Type B pancreatic cell (in vitro differentiated cells): ENCODE measurements at places on chromosomes 7 and 10. TPM values are rescaled to one million over a fixed set of nuclear protein-coding genes. Genes with fewer than 3 reads are reported as not detected.

DNA sequence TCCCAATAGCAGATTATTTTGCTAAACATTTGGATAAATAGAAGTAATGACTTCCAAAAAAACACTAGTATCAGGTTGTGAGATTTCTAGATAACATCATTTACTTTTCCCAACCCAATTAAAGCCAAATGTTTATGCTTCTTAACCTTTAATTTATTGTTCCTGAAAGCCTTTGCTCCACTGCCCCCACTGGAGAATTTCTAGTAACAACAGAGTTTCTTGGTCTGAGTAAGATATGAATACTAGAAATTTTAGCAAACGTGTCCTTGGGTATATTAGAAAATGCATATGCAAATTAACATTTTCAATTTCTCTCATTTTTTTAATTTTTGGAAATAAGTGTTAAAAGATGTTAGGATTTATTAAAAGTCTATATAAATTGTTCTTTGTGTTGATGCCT lies 958.0 kb upstream of the PHF14 start:
- no peaks in the 10 kb centered on the region for H3K27me3 ChIP-seq
- H3K36me3 ChIP-seq = no peaks in the 10 kb centered on the region
- H3K4me1 ChIP-seq = no peaks in the 10 kb centered on the region
- no peak overlapping the region for H3K27ac ChIP-seq
- no peak for DNase-seq
- H3K4me3 ChIP-seq = no peak overlapping the region

DNA sequence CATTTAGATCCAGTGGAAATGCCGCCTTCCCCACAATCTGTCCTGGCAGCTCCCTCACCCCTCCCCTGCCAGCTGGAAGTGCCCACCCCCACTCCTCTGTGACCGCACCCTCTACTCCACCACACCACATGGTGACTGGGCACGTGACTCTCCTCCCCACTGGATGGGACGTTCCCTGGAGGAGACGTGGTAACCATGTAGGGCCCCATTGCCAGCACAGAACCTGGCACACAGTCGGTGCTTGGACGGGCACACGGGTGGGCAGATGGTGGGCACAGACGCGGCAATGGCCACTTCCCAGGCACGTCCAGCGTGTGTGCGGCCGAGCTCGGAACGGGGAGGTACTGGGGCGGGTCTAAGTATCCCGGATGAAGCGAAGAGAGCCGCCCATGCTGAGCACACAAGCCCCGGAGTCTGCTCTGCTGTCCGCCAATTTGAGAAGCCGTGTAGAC lies 245.6 kb downstream of the MAD1L1 start:
- no peaks in the 10 kb centered on the region for H3K27me3 ChIP-seq
- H3K36me3 ChIP-seq = peaks cover 5% of the 10 kb centered on the region
- no peaks in the 10 kb centered on the region for H3K4me1 ChIP-seq
- H3K27ac ChIP-seq = no peak overlapping the region
- H3K4me3 ChIP-seq = no peak overlapping the region

DNA sequence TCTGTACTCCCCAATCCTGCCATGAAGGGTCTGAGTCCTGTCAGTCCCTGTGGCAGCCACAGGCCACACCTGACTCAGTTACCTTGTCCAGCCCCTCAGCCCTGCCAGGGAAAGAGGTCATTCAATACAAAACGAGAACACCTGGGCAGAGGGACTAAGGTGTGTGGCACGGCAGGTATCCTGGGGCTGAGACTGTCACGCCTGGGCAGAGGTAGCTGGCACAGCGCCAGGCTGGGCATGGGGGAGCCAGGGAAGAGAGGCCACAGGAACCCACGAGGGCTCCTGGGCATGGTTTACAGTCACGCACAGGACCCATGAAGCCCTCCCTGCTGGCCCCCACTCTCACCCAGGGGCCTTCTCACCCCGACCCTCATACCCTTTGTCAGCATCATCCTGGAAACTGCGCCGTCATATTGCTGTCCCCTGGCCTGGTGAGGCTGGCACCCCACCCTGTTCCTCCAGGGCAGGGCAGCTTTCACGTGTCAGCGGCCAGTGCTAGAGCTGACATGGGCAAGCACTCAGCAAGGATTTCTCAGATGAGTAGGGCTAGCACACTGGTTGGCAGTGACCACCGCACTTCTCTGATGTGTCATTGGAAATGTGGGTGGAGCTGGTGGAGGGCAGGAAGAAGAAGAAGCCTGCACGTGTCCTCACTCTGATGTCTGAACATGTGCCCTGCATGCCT lies 42.7 kb downstream of the LRRC18 start:
- no peak overlapping the region for H3K27ac ChIP-seq
- H3K36me3 ChIP-seq = no peaks in the 10 kb centered on the region
- no peaks in the 10 kb centered on the region for H3K27me3 ChIP-seq
- no peaks in the 10 kb centered on the region for H3K4me1 ChIP-seq
- peak; percentile 61 for DNase-seq
- H3K4me3 ChIP-seq = no peak overlapping the region

- no peak overlapping the region for H3K4me3 ChIP-seq
- H3K27ac ChIP-seq = no peak overlapping the region
- no peak for DNase-seq
- no peaks in the 10 kb centered on the region for H3K36me3 ChIP-seq
- H3K27me3 ChIP-seq = no peaks in the 10 kb centered on the region
These were observed 35.3 kb upstream of the SEMA3C start for GRCh38 chr7:80954191-80954590.

DNA sequence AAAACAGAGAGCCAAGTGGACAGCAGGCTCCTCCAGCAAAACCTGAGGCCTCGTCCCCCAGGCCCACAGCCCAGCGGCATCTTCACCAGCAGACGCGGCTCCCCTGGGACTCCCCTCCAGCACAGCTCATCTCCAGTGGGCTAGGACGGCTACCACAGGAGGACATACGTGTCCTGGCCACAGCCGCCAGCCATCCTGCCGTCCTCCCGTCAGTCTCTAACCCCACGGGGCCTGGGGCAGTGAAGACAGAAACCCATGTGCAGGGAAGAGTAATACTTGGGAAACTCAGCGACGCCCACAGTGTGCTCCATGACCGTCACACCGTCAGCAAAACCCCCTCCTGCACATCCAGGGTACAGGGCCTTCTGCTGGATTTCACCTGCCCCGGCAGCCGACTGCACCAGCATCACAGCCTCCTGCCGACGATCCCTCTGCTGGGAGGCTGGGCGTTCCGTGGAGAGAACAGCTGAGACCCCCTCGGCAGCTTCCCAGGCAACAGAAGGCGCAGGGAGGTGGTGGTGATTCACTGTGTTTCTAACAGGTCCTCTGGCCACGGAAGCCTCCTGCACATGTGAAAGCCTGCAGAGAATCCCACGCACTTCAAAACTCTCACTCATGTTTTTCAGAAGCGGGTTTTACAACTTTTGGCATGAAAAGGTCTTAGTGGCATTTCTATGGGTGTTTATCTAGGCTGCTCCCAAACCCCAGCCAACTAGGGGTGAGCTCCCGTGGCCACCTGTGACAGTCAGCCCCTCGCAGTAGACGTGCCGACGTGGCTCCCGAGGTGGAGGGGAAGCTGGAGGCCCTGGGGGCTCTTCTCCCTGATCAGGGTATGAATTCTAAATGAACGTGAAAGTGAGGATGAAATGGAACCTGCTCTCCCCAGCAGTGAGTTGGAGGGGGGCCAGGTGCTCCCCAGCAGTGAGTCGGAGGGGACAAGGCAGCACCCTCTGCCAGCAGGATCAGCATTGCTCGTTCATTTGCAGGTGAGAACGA lies 513.5 kb downstream of the PTPRN2 start:
- H3K27ac ChIP-seq = no peak overlapping the region
- H3K27me3 ChIP-seq = no peaks in the 10 kb centered on the region
- DNase-seq = no peak
- no peaks in the 10 kb centered on the region for H3K36me3 ChIP-seq
- H3K4me3 ChIP-seq = no peak overlapping the region

DNA sequence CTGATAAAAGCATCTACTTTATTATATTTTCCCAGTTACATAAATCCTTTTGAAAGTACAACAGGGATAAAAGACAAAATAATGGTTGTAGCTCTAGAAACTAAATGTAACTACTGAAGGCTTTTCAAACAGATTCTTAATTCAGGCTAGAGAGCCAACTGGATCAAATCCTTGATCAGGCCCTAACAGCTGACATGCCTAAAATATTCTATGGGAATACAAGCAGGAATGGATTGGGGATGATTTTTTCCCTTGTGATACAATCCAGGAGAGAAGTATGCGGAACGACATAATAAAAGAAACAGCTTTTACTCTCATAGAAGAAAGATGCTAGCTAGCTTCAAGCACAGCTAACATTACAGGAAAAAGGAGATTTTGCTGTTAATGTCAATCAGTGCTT lies 49.0 kb downstream of the NT5C2 start:
- no peak overlapping the region for H3K27ac ChIP-seq
- peaks cover 32% of the 10 kb centered on the region for H3K4me1 ChIP-seq
- DNase-seq = no peak
- peaks cover 19% of the 10 kb centered on the region for H3K36me3 ChIP-seq

GRCh38 chr10:6300106-6300783 lies 97.5 kb downstream of the PFKFB3 start:
- H3K27ac ChIP-seq = peak overlapping the region; percentile 68
- peak overlapping the region; percentile 29 for H3K4me3 ChIP-seq
- no peaks in the 10 kb centered on the region for H3K36me3 ChIP-seq
- no peaks in the 10 kb centered on the region for H3K27me3 ChIP-seq
- peaks cover 46% of the 10 kb centered on the region for H3K4me1 ChIP-seq

The SCRN1 gene
- total RNA-seq = 62.7 and 79.6 TPM in 2 replicates

The CTAGE4 gene
- 2.5 and 4.7 TPM in 2 replicates for total RNA-seq
